ENCODE measurements at places on chromosomes 3 and 15.

GRCh38 chr3:123926396-123926795, 34.6 kb downstream of the CCDC14 start:
- no peak for DNase-seq

DNA sequence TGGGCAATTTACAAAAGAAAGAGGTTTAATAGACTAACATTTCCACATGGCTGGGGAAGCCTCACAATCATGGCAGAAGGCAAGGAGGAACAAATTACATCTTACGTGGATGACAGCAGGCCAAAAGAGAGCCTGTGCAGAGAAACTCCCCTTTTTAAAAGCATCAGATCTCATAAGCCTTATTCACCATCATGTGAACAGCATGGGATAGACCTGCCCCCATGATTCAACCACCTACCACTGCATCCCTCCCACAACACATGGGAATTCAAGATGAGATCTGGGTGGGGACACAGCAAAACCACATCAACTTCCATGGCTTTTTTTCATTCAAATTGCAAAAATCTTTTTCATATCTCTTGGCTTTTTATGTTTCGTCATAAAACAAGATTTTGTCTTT, 67.6 kb upstream of the GADL1 start:
- DNase-seq, result no peak

DNA sequence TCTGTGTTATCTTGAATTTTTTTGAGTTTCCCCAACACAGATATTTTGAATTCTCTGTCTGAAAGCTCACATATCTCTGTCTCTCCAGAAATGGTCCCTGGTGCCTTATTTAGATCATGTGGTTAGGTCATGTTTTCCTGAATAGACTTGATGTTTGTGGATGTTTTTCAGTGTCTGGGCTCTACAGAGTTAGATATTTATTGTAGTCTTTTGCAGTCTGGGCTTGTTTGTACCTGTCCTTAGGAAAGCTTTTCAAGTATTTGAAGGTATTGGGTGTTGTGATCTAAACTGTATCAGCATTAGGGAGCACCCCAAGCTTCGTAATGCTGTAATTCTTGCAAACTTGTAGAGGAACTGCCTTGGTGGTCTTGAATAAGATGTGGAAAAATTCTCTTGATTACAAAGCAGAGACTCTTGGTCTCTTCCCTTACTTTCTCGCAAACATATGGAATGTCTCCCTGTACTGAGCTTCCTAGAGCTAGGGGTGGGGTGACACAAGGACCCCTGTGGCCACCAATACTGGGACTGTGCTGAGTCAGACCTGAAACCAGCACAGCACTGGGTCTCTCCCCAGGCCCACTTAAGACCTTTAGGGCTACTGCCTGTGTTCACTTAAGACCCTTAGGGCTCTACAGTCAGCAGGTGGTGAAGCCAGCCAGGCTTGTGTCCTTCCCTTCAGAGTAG, 26.5 kb downstream of the TM4SF18 start:
- DNase-seq, result no peak

DNA sequence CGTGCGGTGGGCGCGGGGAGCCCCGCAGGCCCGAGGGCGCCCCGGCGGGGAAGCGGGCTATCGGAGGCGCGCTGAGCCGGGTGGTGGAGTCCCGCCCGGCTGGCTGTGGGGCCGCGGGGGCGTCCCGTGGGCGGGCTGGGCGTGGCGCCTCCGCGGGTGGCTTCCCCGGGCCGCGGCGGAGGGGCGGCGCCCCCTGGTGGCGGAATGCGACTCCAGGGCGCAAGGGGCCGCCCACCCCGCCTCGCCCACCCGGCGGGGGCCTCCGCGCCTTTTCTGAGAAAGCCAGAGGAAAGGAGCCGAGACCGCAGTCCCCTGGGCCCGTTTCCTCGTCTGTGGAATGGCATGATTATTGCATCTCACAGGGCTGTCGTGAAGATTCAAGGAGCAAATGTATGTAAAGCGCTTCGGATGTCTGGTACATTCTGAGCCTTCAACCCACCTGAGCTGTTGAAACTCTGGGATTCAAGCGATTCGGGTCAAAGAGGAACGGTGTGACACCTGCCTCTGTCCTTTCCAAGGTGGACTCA, 31.9 kb upstream of the RAB6B start:
- peak; percentile 42 for DNase-seq

DNA sequence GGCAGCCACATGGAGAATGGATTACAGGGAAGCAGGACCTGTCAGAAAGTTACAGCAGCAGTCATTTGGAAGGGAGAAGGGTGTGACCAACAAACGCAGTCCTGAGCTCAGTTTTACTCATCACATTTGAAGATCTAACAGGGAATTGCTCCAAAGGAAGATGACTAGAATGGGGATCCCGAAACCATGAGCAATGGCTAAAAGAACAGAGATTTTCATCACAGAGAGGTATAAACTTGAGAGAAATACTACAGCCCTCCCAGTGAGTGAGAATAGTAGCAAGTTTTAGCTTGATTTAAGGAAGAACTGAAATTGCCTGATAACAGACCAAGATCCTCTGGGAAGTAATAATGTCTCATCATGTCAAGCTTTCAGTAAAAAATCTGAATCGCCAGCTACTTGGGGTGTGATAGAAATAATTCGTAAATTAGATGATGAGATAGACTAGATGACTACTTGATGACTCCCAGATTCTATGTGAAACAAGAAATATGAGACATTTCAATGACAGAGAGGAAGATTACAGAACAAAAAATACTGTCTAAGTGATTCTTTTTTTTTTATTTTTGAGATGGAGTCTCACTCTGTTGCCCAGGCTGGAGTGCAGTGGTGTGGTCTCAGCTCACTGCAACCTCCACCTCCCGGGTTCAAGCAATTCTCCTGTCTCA, 16.9 kb downstream of the CD47 start:
- no peak for DNase-seq

GRCh38 chr3:5255404-5256344, 68.2 kb downstream of the EDEM1 start:
- no peak for DNase-seq

GRCh38 chr15:51853998-51854397, 24.5 kb downstream of the TMOD3 start:
- no peak for DNase-seq

DNA sequence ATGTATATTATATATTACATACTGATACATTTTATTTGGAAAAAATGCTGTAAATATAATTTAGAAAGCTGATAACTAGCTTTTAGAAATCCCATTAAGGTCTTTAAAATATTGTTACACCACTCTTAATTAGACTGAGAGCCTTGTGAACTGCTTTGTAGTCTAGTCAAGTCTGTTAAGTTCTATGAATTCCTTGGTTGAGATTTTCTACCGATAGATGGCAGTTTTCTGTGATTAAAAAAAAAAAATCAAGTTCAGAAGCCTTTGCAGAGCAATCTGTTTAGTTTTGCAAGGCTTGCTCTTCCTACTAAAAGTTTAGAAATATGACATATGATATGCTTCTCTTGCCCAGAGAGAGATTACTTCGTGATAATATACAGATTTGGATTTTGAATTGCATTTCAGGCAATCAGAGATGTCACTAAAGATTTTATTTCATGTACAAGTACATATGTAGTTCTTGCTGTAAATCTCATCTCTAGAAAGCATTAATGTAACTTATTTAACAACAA, 60.4 kb upstream of the SLITRK3 start:
- DNase-seq, result no peak

GRCh38 chr3:102169915-102170479, 264.8 kb upstream of the ZPLD1 start:
- DNase-seq, result no peak

DNA sequence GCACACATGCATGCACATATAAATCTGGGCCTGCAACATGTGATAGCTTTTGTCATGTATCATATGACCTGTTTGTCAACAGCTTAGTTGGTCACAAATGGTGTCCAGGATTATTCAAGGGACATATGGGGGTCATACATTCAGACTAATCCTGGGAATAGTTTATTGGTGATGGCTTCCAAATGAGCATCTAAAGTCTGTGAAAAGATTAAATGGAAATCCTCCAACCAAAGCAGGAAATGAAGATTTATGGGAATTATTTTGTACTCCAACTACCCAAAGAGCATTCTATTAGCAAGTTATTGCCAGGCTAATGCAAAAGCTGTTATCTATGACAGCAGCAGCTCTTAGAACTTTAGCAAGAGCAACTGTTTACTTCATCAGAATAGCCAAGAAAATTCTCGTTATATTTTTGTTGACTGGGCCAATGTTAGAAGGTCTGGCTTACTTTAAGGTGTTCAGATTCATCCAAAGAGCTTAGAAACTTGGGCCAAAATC, 7.1 kb downstream of the FSTL1 start:
- no peak for DNase-seq

DNA sequence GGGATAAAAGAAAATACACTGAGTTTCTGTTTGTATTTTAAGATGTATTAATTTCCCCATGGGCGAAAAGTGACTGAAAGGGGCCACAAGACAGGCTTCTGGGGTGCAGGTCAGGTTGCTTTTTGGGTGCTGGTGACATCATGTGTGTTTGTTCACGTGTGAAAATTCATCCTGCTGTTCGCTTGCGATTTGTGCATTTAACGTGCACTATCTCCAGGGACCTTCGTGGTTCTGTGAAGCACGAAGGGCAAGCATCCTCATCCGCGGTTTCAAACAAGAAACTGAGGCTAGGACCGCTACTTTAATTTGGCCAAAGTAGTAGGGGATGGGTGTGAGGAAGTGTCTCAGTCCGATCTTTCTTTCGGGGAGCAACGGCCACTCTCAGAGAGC, 1.6 kb upstream of the SMAD6 start:
- no peak for DNase-seq

GRCh38 chr3:58164199-58164879, 46.4 kb downstream of the DNASE1L3 start:
- peak; percentile 31 for DNase-seq

GRCh38 chr15:25244731-25245585, 193.9 kb downstream of the UBE3A start:
- no peak for DNase-seq

DNA sequence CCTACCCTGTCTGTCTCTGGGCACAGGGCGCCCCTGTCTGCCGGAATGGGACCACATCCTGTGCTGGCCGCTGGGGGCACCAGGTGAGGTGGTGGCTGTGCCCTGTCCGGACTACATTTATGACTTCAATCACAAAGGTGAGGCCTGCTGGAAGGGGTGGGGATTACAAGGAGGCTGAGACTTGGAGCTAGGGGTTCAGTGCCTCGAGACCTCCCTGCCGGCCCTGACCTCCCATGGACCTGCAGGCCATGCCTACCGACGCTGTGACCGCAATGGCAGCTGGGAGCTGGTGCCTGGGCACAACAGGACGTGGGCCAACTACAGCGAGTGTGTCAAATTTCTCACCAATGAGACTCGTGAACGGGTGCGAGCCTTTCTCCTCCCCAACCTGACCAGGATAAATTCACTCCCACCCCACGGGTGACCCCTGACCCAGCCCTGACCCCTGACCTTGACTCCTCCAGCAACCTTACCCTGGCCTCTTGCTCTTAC, 20.4 kb downstream of the PTH1R start:
- no peak for DNase-seq

DNA sequence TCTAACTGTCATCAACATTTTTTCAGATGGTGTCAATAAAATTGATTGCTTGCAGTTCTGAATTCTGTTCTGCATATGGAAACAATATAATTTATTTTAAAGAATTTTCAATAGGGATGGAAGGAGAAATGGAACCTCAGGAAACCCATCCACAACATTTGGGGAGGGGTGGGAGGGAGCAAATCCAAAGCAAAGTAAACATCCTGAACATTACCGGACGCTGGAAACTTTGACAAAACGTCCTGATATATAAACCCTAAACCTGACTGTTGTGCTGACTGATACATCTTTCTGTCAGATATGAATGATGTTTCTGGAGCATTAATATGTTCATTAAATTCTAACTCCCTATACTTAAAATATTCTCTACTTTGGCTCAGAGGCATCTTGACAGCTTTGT, 479.0 kb downstream of the FOXP1 start:
- no peak for DNase-seq

- no peak for DNase-seq
Observed at GRCh38 chr3:67318162-67318561, 320.1 kb downstream of the KBTBD8 start.

DNA sequence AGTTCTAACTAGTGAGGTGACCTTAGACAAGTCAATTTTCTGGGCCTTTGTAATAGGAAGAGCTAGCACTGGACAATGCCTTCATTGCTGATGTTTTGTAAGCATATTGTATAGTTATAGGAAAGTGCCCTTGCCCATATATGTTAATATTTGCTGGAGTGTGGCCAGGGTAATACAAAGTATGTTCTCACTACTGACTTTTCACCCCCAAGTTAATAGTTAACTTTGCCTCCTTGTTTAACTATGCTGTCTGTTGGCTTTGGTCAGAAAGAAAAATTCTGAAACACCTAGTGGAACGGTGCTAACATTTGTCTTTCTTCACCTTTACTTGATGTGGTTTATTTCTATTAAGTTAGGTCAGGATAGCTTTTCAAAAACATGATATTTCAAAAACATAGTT, 287.4 kb upstream of the CTNNB1 start:
- DNase-seq, result no peak

DNA sequence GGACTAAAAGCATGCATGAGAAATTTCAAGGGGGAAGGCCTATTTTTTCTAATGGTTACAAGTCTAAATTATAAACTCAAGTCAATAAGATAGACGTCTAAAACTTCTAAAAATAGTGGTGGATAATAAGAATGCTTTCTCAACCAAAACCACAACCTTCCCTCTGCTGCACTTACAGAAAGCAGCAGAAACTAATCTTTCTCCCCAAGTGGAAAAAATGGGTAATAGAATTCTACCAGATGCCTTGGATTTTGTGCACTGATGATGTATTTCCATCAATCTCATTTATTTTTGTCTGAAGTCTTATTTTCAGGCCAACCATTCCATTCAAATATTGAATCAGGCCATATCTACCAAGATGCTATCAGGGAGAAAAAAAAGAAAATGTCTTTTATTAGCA, 344.7 kb downstream of the NEK10 start:
- no peak for DNase-seq

DNA sequence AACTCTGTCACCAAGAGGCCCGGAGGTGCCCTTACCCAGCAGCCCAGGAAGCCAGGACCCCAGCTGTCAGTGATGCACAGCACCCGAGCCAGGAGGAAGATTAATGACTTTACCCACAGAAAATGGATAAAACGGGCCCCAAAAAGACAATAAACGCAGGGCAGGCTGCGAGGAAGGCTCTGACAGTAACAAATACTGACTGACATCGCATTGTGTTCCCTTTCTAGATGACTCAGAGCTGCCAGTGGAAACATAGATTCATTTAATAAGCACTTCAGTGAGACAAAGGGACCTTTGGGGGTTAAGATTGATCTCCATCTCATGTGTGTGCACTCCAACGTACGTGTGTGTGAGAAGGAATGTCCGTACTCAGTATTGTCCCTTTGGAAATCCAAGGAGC, 225.3 kb upstream of the PPP2R3A start:
- DNase-seq, result no peak

- DNase-seq, result peak; percentile 87
Observed at GRCh38 chr3:8445861-8446260, 55.8 kb upstream of the LMCD1 start.

GRCh38 chr3:36730966-36731365, 33.4 kb downstream of the DCLK3 start:
- DNase-seq, result no peak

DNA sequence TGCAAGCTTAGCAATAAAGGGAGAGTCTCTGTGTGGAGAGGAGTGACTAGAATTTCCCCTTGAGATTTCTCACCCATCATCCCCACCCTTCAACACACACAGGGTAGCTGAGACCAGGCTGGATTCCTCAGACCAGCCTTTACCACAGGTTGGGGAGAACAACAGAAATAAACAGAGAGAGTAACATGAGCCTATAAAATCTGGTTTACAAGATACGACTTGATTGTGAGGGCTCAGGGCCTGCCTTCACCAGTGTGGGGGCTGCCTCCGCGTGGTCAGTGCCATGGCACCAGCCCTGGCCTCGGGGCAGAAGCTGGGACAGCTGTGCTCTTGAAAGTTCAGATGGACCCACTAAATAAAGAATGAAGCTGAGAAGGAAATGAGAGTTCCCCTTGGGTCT, 14.6 kb upstream of the MAGEF1 start:
- DNase-seq, result no peak
